Left lobe of liver (tissue), 2 donors: ENCODE measurements at places on chromosomes 16 and 17. TPM values are rescaled to one million over a fixed set of nuclear protein-coding genes. Genes with fewer than 3 reads are reported as not detected.

GRCh38 chr16:6165330-6165979 lies 1067.9 kb upstream of the EEF2KMT start:
- no peak for DNase-seq

DNA sequence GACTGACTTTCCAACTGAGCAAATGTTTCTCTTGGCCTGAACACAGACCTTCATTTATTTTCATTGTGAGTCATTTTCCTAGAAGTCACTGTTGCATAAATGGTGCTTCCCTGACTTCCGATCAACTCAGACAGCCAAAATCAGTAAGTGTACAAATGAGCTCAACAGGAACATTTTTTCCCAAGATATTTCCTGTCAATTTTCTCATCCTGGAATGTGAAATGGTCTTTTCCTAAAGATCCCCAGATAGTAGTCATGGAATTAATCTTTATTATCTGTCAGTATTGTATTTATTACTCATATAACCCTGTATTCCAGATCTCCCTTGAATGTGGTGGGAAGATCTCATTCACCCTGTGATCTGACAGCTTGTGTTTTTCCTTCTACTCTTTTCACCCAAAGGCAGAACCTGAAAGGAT lies 360.3 kb upstream of the KIF2B start:
- DNase-seq: no peak

Gene BAIAP3
- total RNA-seq: 8.1 TPM

- DNase-seq: no peak
These were observed 54.6 kb downstream of the LMF1 start for GRCh38 chr16:916035-916799.

GRCh38 chr17:82664276-82664575 lies 16.0 kb upstream of the WDR45B start:
- DNase-seq: no peak

Gene CENPT
- total RNA-seq: 23.1 TPM

GRCh38 chr17:32279891-32280716 lies 14.5 kb downstream of the RHBDL3 start:
- DNase-seq: no peak

DNA sequence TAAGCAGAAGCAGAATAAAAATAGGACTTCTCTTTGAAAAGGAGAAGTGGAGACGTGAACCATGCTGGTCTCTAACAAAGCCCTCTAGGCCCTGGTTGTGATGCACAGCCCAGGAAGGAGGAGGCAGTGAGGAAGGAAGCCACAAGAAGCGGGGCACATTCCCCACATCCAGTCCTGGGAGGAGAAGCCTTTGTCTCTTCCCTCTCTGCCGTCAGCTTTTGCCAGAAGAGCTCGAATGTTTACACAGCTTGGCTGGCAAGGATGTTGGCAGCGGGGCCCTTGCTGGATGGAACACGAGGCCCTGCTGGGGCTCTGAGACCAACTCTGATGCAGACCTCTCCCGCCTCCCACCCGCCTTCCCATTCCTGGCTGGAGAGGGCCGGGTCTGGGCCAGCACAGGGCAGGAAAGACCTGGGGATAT lies 91.3 kb downstream of the MAF start:
- DNase-seq: peak; percentile 48

DNA sequence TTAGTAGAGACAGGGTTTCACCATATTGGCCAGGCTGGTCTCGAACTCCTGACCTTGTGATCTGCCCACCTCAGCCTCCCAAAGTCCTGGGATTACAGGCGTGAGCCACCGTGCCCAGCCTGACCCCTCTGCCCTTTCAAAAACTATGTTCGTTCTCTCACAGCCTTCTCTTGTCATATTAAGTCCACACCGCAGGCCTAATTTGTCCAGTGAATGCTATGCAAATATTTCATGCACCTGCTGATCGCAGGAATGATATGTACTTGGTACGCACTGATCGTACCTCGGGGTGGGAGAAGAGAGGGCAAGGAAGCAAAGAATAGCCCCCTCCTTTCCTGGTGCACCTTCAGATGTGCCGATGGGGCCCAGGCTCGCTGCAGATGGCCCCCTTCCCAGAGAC lies 3.0 kb upstream of the BIRC5 start:
- DNase-seq: no peak

DNA sequence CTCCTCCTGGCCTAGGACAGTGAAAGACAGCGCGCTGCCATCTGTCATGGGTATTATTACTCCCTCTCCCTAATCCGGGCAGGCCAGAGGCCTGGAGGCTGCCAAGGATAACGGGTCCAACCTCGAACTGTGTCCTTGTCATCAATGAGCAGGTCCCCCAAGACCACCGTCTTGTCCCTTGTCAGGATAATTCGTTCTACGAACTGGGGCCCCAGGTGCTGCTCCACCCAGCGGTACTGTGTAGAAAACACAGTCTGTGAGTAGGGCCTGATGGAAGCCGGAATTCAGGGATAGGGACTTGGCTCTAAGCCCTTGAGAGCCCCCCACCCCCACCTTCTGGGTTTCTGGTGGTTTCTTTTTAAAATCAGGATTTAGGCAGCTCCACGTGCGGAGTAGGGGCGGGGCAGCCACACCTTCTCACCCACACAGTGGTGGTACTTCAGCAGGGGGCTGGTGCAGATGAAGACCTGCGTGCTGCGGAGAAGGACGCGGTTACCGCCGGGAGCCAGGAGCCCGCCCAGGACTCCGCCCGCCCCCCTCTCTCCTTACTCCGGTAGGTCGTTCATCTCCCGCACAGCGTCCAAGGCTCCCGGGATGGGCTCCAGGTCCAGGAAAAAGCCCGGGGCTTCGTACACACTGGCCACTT lies 787 bp downstream of the NT5C start:
- no peak for DNase-seq

GRCh38 chr16:8620535-8620934 lies 963 bp upstream of the METTL22 start:
- no peak for DNase-seq

Gene PIPOX
- 324 TPM for total RNA-seq

Gene OTOA
- 0.10 TPM for total RNA-seq

GRCh38 chr16:4347765-4348509 lies 3.2 kb downstream of the PAM16 start:
- peak; percentile 86 for DNase-seq

DNA sequence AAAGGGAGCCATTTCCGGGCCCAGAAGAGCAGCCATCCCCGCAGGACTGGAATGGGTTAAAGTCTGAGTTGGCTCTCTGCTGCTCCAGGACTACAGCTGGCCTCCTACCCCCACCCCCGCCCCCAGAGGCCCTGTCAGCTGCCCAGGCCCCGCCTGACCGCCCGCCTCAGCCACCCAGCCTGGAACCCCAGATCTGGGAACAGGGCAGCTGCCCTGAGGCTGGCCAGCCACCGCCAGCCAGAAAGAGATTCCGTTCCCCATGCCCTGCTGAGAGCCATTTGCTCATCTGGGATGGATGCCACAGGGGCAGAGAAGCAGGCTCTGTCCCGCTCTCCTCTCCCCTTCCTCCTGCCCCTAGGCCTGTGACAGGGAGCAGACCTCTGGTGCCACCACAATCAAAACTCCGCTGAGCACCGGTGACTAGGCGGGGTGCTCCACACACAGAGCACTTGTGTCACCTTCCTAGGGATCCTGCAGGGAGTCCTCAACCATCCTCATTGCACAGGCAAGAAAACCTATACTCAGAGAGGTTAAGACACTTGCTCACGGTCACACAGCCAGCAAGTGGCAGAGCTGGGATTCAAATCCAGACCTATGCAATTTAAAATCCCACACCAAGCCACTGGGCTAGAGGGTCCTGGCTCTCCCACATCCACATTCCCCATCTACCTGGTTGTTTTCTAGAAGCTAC lies 44.1 kb downstream of the ZNF423 start:
- DNase-seq: no peak

Gene GUCY2D
- 0.05 TPM for total RNA-seq

- DNase-seq: peak; percentile 80
These were observed 13.0 kb downstream of the AIPL1 start for GRCh38 chr17:6421700-6422604.
